ENCODE measurements at places on chromosomes 6 and 20.

DNA sequence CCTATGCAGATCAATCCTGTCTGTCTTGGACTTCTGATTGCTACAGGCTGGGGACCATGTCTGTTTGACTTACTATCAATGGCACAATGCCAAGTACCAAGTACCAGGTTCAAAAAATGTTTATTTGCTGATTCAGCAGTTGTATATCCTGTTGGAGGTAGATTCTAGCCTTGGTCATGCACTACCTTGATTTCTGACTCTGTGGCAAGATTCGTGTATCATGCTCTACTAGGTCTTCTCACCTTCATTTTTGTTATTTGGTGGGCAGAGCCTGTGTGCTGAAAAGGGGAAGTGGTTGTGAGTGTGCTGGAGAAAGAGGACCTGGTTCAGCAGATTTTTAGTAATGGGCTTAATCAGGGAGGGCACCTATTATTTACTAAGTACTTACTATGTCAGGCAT, 192.4 kb upstream of the MYLIP start:
- peak; percentile 61 for DNase-seq

GRCh38 chr20:48609491-48609978, 218.3 kb downstream of the PREX1 start:
- no peak for DNase-seq

DNA sequence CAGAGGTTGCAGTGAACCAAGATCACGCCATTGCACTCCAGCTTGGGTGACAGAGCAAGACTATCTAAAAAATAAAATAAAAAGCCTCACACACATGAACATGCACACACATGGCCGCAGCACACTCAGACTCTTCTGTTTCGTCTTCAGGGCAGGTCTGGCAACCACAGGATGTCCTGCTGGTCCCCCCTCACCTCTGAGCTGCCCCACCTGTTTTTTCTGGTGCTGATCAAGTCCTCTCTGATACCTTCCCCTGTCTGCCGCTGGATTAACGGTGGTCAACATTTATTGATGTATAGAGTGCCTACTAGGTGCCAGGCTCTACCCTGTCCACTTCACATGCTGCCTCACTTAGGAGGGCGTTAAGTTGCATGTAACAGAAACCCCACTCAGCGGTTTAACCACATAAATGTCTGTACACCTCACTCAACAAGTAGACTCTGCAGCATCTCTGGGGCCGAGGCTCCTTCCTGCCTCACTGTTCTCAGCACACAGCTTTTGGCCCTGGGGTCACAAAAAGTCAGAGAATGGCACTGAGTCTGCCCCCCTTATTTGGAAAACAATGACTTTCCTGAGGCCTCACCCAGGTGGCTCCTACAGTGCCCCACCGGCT, 4.5 kb upstream of the AP5S1 start:
- DNase-seq, result no peak

DNA sequence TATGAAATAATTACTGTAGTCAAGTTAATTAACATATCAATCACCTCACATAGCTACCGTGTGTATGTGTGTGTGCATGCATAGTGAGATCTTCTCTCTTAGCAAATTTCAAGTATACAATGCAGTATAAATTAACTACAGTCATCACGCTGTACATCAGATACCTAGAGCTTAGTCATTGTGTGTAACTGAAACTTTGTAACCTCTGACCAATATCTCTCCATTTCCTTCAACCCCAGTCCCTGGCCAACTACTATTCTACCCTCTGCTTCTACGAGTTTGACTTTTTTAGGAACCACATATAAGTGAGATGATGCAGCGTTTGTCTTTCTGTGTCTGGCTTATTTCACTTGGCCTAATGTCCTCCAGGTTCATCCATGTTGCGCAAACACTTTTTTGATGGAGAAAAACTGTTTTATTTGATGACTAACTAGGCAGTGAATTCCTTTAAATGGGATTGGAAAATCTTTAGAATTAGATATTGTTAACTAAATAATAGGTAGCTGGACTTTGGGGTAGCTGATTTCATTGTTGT, 459.5 kb downstream of the DHX35 start:
- no peak for DNase-seq

DNA sequence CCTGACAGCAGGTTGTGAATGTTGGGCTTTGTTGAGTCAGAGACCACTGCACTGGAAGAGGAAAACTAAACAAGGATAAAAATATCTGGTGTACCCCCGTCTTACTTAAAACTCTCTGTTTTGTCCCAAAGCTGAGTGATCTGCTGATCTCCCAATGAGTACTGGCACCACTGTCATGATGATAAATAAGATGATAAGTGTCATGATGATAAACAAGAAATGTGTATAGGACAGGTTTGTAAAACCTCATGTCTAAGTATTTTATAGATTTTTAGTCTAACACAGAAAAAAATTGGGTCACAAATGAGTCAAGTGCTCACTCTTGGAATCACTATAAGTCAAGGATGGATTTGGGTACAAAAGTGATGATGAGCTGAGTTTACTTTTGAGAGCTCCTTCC, 8.5 kb upstream of the SIM1 start:
- DNase-seq, result no peak

GRCh38 chr6:162181111-162181510, 546.5 kb downstream of the PRKN start:
- no peak for DNase-seq

DNA sequence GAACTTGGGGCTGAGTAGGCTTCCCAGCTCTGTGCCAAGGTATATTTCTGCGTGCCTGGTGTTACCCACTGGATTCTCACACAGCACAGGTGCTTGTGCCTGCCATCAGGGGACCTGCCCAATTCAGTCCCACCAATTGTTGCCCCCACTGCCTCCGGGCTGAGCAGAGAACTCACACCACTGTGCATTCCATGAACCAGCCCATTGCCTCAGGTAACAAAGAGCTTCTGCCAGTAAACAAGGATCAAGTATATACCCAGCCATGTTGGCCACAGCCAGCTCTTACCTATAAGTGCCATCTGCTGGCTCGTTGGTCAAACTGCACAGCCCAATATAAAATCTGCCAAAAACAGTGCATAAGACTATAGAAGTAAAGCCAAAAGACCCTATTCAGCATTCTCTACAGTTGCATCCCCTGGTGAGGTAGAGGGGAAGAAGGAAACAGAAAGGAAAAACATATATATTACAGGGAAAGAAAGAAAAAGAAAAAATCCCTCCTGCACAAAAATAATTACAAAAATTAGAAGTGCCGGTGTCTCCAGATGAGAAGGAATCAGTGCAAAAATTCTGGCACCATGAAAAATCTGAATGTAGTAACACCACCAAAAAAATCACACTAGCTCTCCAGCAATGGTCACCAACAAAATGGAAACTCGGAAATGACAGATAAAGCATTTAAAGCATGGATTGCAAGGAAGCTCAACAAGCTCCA, 241.4 kb downstream of the IBTK start:
- peak; percentile 65 for DNase-seq

DNA sequence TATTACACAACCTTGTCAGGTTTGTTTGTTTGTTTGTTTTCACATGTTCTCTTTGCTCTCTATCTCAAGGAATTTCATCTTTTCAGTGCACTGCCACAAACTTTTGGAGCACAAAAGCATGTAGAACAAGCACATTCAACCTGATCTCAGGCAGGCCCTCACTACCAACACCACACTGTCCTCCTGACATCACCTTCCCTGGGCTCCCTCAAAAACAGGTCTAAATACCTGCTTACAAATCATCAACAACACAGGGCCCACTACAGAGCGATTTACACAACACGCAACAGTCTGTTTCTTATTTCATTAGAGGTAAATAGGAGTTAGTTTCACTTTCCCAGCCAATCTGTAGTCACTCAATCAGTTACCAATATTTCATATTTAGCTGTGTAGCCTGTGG, 241.4 kb downstream of the EPHA7 start:
- no peak for DNase-seq

GRCh38 chr6:16657768-16658167, 103.5 kb downstream of the ATXN1 start:
- DNase-seq, result no peak

DNA sequence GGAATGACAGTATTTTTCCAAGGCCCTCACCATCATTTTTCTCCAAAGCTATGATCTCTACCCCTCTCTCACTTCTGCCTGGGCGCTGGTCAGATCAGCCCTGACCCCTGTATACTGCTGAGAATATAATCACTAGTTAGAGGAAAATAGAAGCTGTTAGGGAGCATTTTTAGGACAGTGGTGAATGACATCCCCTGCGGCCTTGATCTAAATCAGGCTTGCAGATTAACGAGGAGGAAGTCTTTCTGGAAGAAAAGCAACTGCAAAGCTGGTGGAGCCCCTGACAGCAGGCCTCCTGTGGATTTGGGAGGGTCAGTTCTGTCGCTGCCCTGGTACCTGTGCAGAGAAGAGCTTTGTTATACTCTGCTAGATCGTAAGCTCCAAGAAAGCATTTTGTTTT, 107.9 kb downstream of the RPP40 start:
- DNase-seq, result no peak

GRCh38 chr6:159904497-159904911, 13.7 kb downstream of the MAS1 start:
- DNase-seq, result no peak

GRCh38 chr6:47235421-47235820, 74.3 kb downstream of the TNFRSF21 start:
- DNase-seq, result no peak

GRCh38 chr6:138774370-138774769, 801 bp downstream of the CCDC28A start:
- no peak for DNase-seq

GRCh38 chr6:16137451-16137801, 8.5 kb downstream of the MYLIP start:
- no peak for DNase-seq

GRCh38 chr6:33837971-33838665, 34.3 kb upstream of the MLN start:
- no peak for DNase-seq

DNA sequence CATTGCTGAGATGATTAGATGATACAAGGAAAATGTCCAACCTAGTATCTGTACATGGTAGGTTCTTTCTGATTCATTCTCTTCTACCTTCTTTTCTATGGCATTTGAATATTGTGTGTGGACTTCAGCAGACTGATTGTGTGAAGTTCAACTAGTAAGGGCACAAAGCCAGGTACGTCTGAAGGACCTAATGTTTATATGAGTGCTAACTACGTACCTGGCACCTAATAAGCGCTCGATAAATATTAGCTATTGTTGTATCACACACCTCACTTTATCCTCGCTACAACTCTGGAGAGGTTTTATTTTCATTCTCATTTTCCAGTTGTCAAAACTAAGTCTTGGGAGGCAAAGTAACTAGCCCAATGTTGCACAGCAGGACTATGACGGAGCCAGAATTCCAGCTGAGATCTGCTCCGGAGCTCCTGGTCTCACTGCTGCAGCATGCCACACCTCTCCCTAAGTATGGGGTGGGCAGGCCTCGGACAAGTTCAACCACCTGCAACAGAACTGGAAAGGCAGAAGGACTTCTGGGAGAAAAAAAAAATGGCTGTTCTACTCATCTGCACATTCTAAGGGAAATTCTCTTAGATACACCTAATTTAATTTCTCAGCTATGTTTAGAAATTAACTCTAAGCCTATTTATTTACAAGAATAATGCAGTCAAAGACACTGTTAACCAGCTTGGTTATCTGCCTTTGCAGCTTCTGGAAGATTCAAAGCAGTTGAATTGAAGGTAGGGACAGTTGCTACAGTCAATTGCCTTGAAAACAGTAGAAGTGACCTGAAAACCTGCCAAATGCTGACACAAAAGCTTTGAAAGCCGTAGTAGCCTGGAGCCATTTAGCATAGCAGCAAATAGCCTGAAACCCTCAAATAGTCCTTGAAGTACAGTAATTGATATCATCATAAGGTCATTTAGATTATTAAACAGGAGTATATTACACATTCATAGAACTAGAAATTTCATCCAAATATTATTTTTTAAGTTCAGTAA, 165.0 kb downstream of the PDE7B start:
- DNase-seq, result no peak

- DNase-seq, result no peak
Observed at GRCh38 chr6:152004896-152005295, 197.4 kb downstream of the ESR1 start.

DNA sequence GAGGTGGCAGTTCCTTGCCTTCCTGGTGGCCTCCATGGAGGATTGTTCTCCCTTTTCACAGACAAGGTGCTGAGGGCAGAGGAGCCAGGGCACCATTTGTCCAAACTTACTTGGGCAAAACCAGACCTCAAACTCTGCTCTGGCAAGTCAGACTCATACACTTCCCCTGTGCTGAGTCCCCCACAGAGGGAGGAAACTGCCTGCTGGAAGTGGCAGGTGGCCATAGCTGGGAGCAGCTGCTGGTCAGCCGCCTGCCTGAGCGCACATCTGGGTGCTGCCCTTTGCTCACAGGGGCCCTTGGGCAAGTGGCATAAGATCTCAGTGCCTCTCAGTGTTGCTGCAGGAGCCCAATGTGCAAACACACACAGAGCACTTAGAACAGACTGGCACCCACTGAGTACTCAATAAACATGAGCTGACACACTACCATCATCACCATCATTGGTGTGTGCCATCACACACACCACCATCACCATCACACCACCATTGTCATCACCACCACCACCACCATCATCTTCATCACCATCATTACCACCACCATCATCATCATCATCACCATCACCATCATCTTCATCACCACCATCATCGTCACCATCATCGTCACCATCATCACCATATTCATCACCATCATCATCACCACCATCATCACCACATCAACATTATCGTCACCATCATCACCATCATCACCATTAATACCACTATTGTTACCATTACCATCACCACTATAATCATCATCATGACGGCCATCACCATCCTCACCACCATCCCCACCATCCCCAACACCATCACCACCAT, 17.6 kb downstream of the NOL4L start:
- DNase-seq, result no peak

- DNase-seq, result no peak
Observed at GRCh38 chr6:133757335-133757734, 131.6 kb upstream of the TCF21 start.

- peak; percentile 73 for DNase-seq
Observed at GRCh38 chr20:56247954-56248782, at the start of gene MC3R. Gene MC3R (plus strand): TSS chr20:56248732. CDS start chr20:56248844, 112 bp downstream.

DNA sequence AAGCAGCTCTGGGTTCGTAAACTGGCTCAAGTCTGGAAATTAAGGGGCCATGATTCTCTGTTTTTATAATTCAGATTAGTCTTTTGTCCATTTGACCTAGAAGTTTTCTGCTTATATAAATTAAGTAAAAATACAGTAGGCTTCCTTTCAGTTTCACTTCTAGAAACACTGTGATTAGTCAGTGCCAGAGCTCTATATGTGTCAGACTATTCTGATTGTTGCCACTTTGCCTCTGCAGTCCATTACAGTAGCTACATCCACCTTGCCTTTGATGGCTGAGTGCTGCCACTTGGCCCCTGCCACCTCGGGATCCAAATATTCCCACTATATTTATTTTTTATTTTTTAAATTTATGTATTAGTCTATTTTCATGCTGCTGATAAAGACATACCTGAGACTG, 7.9 kb downstream of the ZC2HC1B start:
- no peak for DNase-seq

DNA sequence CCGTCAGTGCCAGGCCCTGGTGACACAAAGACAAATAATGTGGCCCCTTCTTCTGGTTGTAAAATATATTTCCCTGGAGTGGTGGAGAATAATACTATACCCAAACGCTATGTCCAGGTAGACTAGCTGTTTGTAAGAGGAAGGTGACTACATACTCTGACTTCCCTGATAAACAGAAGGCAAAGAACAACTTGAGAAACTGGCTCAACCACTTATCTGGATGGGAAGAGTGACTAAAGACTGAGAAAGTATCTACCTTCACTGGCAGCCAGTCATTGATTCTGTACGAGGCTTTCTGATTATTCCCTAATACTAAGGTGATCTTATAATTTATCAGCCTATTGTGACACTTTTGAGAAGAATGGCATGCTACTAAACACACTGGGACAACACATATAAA, 569.7 kb downstream of the EPHA7 start:
- no peak for DNase-seq
